Hepatocyte (in vitro differentiated cells): ENCODE measurements at places on chromosomes 16 and 17. TPM values are rescaled to one million over a fixed set of nuclear protein-coding genes. Genes with fewer than 3 reads are reported as not detected.

- DNase-seq: peak; percentile 45
Observed at GRCh38 chr17:43917348-43918025, 10.2 kb upstream of the MPP2 start.

GRCh38 chr17:59825533-59826322 lies 67.0 kb downstream of the TUBD1 start:
- DNase-seq: no peak

DNA sequence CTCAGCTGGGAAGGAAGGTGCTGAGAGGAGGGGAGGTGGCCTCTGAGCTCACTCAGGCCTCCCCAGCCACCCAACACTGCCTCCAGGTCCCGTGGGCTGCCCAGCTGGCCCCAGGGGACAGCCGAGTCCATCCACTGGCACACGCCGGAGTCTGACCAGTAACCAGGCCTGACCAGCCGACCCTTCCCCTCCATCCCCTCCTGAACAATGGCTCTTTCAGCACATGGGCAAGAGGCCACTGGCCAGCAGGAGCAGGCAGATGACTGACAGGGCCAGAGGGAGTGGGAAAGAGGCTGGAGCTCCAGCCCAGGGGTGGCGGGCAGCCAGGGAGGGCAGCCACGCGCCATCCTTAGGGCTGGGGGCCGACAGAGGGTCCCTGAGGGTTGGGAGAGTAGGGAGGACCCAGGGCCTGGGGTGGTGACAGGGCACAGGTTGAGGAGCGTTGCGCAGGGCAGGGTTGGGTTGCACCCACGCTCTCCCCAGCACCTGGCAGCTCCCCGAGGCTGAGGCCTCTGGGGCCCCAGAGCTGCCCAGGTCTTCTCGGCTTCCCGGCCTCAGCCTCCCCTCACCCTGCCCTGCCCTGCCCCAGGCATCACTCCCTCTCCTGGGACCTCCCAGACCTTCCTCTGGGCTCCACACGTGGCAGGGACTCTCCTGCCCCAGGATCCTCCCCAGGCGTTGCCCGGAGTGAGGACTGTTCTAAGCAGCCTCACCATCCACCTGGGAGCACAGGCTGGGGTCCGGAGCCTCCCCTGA lies 20.2 kb upstream of the SLC38A10 start:
- no peak for DNase-seq

GRCh38 chr16:1357906-1358566 lies 6.3 kb downstream of the GNPTG start:
- DNase-seq: no peak

Gene CMTM2
- 0.32 and 0.60 TPM in 2 replicates for polyA plus RNA-seq

DNA sequence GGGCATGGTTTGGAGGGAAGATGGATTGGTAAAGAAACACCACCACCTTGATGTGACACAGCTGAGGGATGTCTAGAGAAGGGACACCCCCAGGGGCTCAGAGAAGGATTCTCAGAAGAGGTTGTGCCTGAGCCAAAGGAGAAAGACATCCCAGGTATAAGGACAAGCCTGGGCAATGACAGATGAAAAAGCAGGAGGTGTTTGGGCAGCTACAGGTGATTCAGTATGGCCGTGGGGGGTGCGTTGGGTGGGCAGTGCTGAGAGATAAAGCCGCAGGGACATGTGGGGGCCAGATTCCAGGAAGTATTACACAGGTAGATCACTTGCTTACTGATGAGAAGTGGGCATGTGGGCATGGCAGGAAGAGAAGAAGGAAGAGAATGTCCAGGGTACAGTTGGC lies 7.0 kb downstream of the TMEM95 start:
- DNase-seq: no peak

DNA sequence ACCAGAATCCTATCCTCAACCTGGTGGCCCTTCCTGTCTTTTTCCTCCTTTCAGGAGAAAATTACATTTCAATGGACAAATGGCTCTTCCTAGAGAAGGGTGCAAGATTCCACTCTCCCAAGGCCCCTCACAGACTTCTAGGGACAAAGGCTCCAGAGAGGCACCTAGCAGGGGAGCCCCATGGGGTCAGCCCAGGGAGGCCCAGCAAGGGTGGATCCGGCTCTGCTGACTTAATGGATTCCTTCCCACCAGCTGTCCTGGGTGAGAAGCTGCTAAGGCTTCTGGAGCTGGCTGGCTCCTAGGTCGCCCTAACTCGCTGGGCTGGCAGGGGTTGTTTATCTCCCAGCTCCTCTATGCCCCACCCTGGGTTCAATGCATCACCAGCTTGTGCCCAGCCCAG lies 152.4 kb downstream of the ZNF423 start:
- DNase-seq: no peak

Gene KCNH6
- polyA plus RNA-seq: 0.36 TPM in 1 of 2 replicates, not detected in the other
